ENCODE measurements at places on chromosomes 4 and X. TPM values are rescaled to one million over a fixed set of nuclear protein-coding genes. Genes with fewer than 3 reads are reported as not detected.

- no peak for DNase-seq
Measured at GRCh38 chrX:133448512-133449076, 33.3 kb upstream of the GPC4 start.

DNA sequence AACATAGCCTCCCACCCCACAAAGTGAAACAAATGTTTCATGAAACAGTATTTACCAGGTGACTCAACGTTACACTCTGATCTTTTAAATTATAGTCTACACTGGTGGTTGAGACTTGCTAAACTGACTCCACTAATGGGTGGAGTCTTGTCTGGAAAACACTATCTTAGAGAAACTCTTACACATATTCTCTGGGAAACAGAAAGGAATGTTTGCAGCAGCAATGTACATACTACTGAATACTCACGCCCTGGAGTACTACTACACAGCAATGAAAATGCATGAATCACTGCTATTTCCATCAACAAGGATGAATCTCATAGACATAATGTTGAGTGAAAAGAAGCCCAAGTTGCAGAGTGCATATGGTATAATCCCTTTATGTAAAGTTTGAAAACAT lies 208.5 kb upstream of the IGFBP7 start:
- no peak for DNase-seq

GRCh38 chrX:132737743-132738142 lies 220.7 kb downstream of the HS6ST2 start:
- no peak for DNase-seq

DNA sequence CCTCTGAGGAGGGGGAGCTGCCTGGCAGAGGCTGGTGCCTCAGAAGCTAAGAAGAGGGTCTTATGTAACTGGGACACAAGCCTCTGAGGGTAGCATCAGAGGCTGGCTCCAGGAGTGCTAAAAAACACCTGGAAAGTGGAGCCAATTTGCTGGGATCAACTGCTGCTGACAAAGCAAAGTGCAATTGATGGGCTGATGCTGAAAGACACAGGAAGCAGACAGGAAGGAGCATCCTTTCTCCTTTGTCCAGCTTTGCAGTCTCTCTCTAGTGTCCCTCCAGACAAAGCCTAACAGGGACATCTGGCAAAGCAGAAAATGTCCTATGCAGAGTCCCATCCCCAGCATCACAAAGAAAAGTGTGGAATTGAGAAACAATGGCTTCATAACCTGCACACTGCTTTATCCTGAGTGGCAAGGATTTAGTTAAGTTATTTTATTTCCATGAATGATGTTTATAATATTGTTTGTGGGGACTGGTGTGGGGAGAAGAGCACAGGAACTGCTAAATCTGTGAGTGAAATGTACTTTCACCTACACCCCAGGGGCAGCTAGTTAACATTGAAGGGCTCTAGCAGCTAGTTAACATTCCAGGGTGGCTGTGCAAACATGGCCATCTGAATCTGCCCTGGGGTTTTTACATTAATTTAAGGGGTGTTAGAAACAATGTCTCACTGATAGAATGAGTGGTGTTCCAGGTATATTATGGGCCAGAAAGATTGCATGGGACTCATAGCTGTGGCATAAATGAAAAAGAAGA lies 25.6 kb upstream of the MBTPS2 start:
- no peak for DNase-seq

The RTL3 gene
- total RNA-seq, result not detected

The WWC2 gene
- total RNA-seq, result 37.6 TPM

The GYG2 gene
- total RNA-seq, result 377 TPM
